ENCODE measurements at places on chromosomes 4 and X. TPM values are rescaled to one million over a fixed set of nuclear protein-coding genes. Genes with fewer than 3 reads are reported as not detected.
A peak's percentile ranks its signal among the peaks of the same experiment; 100 is the strongest.

DNA sequence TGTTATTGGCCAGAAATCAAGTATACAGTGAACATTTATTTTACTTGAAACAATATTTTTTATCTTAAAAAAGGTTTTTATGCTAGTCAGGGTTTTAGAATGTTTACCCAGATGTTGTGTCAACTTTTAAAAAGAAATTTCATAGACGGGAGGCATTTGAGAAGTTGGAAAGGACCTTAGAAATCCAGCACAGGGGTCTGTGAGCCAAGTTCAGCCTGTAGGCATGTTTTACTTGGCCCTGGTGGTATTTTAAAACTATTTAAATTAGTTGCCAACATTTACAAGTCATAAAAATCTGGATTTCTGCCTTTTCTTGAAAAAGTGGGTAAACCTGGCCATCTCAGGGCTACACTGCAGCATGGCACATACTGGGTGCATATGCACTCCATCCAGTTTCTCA is 25.5 kb upstream of the FHL1 start:
- H3K4me1 ChIP-seq: no peaks in the 10 kb centered on the region
- no peaks in the 10 kb centered on the region for H3K27me3 ChIP-seq
- H3K4me3 ChIP-seq: no peak overlapping the region
- no peaks in the 10 kb centered on the region for H3K36me3 ChIP-seq
- H3K27ac ChIP-seq: no peak overlapping the region

Gene ARHGAP36
- total RNA-seq: 1.8 TPM

Gene RAB28
- total RNA-seq: 30.7 TPM

Gene CITED1
- total RNA-seq: 4.8 TPM

DNA sequence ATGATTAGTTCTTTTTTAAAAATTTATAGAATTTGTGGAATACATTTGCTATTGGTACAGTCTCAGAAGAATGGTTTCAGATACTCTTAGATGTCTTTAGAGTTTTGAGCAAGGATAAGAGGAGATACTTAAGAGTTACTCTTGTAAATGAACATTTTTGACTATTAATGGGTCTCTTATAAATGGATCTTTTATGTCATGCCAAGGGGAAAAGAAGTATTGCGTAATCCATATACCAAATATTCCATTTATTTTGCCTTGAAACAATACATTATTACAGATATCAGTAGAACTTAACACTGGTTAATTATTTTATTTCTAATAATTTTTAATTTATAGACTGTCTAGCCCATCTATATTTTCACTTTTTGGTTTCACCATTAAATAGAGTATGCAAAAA is 17.2 kb upstream of the DCAF4L1 start:
- no peak overlapping the region for H3K4me3 ChIP-seq
- H3K27me3 ChIP-seq: no peaks in the 10 kb centered on the region
- H3K27ac ChIP-seq: no peak overlapping the region
- DNase-seq: no peak
- H3K36me3 ChIP-seq: peaks cover 10% of the 10 kb centered on the region

DNA sequence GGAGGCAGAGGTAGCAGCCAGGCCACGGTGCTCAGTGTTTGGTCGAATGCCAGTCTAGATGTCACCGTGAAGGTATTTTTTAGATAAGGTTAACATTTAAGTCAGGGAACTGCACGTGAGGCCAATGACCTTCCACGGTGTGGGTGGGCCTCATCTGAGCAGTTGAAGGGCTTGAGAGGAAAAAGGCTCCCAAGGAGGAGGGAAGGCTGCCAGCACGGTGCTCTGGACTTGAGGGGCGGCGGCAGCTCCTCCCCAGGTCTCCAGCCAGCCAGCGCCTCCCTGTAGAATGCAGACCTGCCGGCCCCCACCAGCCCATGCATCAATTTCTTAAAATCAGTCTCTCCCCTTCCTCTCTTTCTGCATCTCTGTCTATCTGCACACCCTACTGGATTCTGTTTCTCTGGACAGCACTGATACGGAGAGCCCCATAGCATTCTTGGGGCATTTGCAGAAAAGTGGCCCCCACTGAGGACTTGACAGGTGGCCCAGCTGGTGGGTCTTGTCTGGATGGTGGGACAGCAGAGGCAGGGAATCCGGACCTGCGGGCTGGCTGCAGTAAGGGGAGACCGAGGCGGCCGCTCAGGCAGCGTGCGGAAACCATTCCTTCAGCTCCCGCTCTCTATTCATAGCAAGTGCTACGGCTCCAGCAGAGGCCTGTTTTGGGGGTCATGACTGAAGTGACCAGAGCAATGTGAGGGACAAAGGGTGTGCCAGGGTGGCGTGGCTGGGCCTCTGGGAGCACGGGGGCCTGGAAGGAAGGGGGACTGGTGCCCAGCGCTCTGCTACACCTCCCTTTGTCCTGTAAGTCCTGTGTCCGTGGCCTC is 7.9 kb upstream of the RGS12 start:
- H3K4me1 ChIP-seq: no peaks in the 10 kb centered on the region
- no peaks in the 10 kb centered on the region for H3K36me3 ChIP-seq
- DNase-seq: no peak
- peak overlapping the region; percentile 10 for H3K27ac ChIP-seq
- H3K27me3 ChIP-seq: no peaks in the 10 kb centered on the region
- H3K4me3 ChIP-seq: no peak overlapping the region

GRCh38 chr4:48379587-48380180 is 38.4 kb downstream of the SLAIN2 start:
- H3K4me1 ChIP-seq: peaks cover 18% of the 10 kb centered on the region
- no peak overlapping the region for H3K27ac ChIP-seq
- H3K27me3 ChIP-seq: no peaks in the 10 kb centered on the region

Gene MAGEA2B
- total RNA-seq: not detected

GRCh38 chr4:183441276-183441675 is 3.2 kb upstream of the CDKN2AIP start:
- no peak overlapping the region for H3K27ac ChIP-seq
- DNase-seq: no peak
- H3K4me3 ChIP-seq: no peak overlapping the region
- peaks cover 3% of the 10 kb centered on the region for H3K36me3 ChIP-seq
- H3K27me3 ChIP-seq: no peaks in the 10 kb centered on the region

DNA sequence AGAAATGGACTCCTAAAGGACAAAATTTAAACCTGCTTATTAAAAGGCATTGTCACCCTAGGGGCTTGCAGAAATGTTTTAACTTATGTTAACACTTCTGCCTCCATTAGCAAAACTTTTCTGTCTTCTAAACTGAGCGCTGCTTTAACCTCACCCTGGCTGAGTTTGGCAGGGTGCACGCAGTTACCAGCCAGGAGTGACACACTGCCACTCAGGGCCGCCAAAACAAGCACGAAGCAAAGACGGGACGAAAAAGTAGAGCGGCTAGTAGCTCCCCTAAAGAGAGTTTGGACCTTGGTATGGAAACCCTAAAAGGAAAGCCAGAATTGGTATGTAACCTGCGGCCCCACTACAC is 23.8 kb upstream of the UVSSA start:
- peaks cover 23% of the 10 kb centered on the region for H3K36me3 ChIP-seq
- H3K4me1 ChIP-seq: no peaks in the 10 kb centered on the region
- no peaks in the 10 kb centered on the region for H3K27me3 ChIP-seq
- DNase-seq: no peak
- no peak overlapping the region for H3K27ac ChIP-seq

Gene LRAT
- total RNA-seq: 0.20 TPM

Gene GPR50
- total RNA-seq: 4.4 TPM

- no peaks in the 10 kb centered on the region for H3K36me3 ChIP-seq
- H3K4me3 ChIP-seq: no peak overlapping the region
- H3K27ac ChIP-seq: no peak overlapping the region
- DNase-seq: no peak
- H3K27me3 ChIP-seq: no peaks in the 10 kb centered on the region
Measured at GRCh38 chr4:42643685-42644084, 13.2 kb downstream of the ATP8A1 start.

- H3K4me1 ChIP-seq: no peaks in the 10 kb centered on the region
- DNase-seq: no peak
- no peaks in the 10 kb centered on the region for H3K27me3 ChIP-seq
- H3K27ac ChIP-seq: no peak overlapping the region
- H3K4me3 ChIP-seq: no peak overlapping the region
Measured at GRCh38 chr4:177182728-177183127, 126.9 kb upstream of the NEIL3 start.

GRCh38 chr4:163048447-163048846 is 118.2 kb downstream of the NAF1 start:
- H3K27ac ChIP-seq: no peak overlapping the region
- H3K27me3 ChIP-seq: peaks cover 3% of the 10 kb centered on the region
- H3K4me3 ChIP-seq: no peak overlapping the region
- no peak for DNase-seq
- H3K4me1 ChIP-seq: no peaks in the 10 kb centered on the region
- no peaks in the 10 kb centered on the region for H3K36me3 ChIP-seq

DNA sequence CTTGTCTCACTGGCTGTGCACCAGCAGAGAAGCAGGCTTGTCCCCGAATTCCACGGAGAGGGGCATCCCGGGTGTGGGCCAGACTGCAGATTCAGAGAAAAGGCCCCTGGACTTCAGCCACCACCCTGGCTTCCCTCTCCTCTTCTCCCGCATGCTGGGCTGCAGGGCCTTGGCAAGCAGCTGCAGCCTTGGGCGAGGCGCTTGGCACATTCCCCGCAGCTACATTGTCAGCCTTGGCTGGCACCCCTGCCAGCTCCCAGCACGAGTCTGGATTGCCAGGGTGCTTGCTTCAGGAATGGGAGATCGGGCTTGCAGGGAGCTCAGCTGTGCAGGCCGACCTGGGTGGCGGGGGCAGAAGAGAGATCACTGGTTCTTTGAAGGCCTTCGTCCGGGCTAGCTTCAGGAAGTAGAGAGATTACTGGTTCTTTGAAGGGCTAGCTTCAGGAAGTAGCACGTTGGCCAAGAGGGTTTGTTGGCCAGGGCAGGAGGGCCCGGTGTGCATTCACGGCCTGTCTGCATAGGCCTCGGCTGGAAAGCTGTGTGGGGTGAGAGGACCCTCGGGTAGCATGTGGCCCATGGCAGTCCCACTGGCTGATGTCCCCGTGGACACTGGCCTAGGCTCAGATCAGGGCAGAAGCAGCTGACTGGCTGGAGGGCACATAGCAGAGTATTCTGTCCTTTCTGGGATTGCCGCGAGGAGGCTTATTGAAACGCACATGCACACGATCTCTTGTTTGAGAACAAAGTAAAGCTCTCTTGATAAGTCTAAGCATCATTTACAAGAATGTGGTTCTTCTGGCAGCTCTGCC is 2.7 kb downstream of the ABCD1 start:
- no peaks in the 10 kb centered on the region for H3K27me3 ChIP-seq
- H3K36me3 ChIP-seq: peaks cover 12% of the 10 kb centered on the region
- no peak for DNase-seq
- H3K4me1 ChIP-seq: peaks cover 24% of the 10 kb centered on the region

GRCh38 chr4:80196922-80197573 is at the start of gene PRDM8:
TSS of gene PRDM8 (plus strand) at chr4:80197503. CDS start at chr4:80200081, 2,578 bp downstream.
- peaks cover 38% of the 10 kb centered on the region for H3K4me1 ChIP-seq
- H3K36me3 ChIP-seq: no peaks in the 10 kb centered on the region
- H3K27me3 ChIP-seq: peaks cover 98% of the 10 kb centered on the region
- H3K4me3 ChIP-seq: peak within 1 kb of the TSS; percentile 85
- H3K27ac ChIP-seq: peak within 1 kb of the TSS; percentile 59

DNA sequence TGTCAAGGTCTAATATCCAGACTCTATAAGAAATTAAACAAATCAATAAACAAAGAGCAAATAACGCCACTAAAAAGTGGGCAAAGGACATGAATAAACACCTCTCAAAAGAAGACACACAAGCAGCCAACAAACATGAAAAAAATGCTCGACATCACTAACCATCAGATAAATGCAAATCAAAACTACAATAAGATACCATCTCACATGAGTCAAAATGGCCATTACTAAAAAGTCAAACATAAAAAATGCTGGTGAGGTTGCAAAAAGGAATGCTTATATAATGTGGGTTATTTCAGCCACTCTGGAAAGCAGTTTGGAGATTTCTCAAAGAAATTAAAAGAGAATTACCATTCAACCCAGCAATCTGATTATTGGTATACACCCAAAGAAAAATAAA is 481.1 kb downstream of the STPG2 start:
- no peak overlapping the region for H3K27ac ChIP-seq
- H3K4me3 ChIP-seq: no peak overlapping the region
- H3K27me3 ChIP-seq: no peaks in the 10 kb centered on the region
- DNase-seq: no peak
- no peaks in the 10 kb centered on the region for H3K4me1 ChIP-seq

Gene ZFP92
- total RNA-seq: 0.23 TPM

DNA sequence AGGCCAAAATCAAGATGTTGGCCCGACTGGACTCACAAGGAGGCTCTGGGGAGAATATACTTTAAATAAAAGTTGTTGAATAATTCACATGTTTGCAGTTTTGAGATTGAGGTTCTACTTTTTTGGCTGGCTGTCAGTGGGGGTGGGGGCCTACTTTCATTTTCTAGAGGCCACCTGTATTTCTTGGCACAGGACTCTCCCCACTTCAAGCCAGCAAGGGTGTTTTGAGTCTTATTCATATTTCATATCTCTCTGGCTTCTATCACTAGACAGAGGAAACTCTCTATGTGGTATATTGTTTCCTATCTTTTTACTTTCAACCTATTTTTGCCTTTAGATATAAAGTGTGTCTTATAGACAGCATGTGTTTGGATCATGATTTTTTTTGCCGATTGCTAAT is 266.4 kb downstream of the PRR32 start:
- no peak for DNase-seq
- no peaks in the 10 kb centered on the region for H3K27me3 ChIP-seq
- no peak overlapping the region for H3K4me3 ChIP-seq
- no peaks in the 10 kb centered on the region for H3K4me1 ChIP-seq
- H3K27ac ChIP-seq: no peak overlapping the region

DNA sequence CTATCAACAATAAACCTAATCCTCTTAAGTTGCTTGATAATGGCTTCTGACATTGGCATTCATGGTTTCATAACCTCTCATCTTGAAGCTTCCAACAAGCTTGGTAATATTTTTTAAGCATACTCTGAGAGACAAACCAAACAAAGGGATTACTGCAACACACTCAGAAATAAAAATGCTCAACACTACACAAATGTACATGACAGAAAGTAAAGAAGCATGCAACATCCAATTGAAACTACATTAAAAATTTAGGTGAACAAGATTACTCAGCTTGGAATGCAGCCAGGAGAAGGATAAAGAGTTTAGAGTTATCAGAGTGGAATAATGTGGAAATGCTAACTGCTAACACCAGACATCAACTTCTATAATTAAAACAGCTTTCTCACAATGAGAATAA is 1136.6 kb upstream of the PABPC4L start:
- H3K36me3 ChIP-seq: no peaks in the 10 kb centered on the region
- H3K27me3 ChIP-seq: no peaks in the 10 kb centered on the region
- H3K4me1 ChIP-seq: no peaks in the 10 kb centered on the region
- no peak for DNase-seq
- no peak overlapping the region for H3K4me3 ChIP-seq

Measured in neural crest cell (in vitro differentiated cells).